ENCODE measurements at places on chromosomes 13 and 19. TPM values are rescaled to one million over a fixed set of nuclear protein-coding genes. Genes with fewer than 3 reads are reported as not detected.

DNA sequence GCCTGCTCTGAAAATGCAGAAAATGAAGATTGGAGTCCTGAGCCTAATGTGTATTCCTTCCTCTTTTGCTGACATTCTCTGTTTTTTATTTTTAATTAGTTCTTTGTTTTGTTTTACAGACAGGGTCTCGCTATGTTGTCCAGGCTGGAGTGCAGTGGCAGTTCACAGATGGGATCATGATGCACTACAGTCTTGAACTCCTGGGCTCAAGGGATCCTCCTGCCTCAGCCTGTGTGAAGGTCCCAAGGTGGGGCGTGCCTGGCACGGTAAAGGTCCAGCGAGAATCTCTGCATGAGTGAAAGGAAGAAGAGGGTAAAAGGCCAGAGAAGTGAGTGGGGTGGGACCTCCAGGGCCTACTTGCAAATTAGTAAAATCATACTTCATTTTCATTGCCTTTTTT is 34.3 kb upstream of the DGKH start:
- H3K27me3 ChIP-seq = no peaks in the 10 kb centered on the region
- H3K36me3 ChIP-seq = no peaks in the 10 kb centered on the region
- DNase-seq = no peak
- no peak overlapping the region for H3K4me3 ChIP-seq
- H3K4me1 ChIP-seq = peaks cover 3% of the 10 kb centered on the region
- no peak overlapping the region for H3K27ac ChIP-seq

GRCh38 chr19:33473653-33474305 is 47.8 kb downstream of the PEPD start:
- H3K36me3 ChIP-seq = 0 out of 2 replicates have a peak, but pooled peaks cover 9% of the 10 kb centered on the region
- DNase-seq = no peak
- no peak overlapping the region for H3K27ac ChIP-seq

GRCh38 chr19:33465834-33466233 is 55.8 kb downstream of the PEPD start:
- H3K36me3 ChIP-seq = no peaks in the 10 kb centered on the region
- H3K27me3 ChIP-seq = no peaks in the 10 kb centered on the region
- H3K4me1 ChIP-seq = no peaks in the 10 kb centered on the region
- no peak overlapping the region for H3K4me3 ChIP-seq

GRCh38 chr13:48533961-48534600 is 1.2 kb upstream of the RCBTB2 start:
- no peaks in the 10 kb centered on the region for H3K4me1 ChIP-seq
- H3K27me3 ChIP-seq = no peaks in the 10 kb centered on the region
- no peaks in the 10 kb centered on the region for H3K36me3 ChIP-seq
- no peak overlapping the region for H3K4me3 ChIP-seq
- DNase-seq = no peak

DNA sequence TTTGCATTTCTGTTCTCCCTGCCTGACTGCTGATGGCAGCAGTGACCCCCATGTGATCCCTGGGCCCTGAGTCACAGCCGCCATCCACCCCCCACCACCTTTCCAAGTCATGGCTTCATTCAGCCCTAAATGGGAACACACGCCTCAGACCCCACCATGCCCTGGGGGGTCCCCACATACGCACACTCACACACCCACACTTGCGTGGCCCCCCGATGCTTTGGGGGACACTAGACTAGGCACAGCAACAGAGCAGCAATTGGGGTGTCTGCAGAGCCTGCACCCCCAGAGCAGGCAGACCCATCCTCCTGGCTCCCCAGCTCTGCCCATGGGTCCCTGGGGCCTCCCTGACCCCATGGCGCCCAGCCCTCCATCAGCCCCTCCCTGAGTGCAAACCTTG is 5.5 kb upstream of the ISYNA1 start:
- H3K4me3 ChIP-seq = no peak overlapping the region
- H3K36me3 ChIP-seq = no peaks in the 10 kb centered on the region
- no peaks in the 10 kb centered on the region for H3K27me3 ChIP-seq

- no peak for DNase-seq
- no peak overlapping the region for H3K27ac ChIP-seq
- no peaks in the 10 kb centered on the region for H3K36me3 ChIP-seq
- no peaks in the 10 kb centered on the region for H3K4me1 ChIP-seq
- no peaks in the 10 kb centered on the region for H3K27me3 ChIP-seq
These were observed 637.0 kb upstream of the SLC10A2 start for GRCh38 chr13:103703246-103703645.

DNA sequence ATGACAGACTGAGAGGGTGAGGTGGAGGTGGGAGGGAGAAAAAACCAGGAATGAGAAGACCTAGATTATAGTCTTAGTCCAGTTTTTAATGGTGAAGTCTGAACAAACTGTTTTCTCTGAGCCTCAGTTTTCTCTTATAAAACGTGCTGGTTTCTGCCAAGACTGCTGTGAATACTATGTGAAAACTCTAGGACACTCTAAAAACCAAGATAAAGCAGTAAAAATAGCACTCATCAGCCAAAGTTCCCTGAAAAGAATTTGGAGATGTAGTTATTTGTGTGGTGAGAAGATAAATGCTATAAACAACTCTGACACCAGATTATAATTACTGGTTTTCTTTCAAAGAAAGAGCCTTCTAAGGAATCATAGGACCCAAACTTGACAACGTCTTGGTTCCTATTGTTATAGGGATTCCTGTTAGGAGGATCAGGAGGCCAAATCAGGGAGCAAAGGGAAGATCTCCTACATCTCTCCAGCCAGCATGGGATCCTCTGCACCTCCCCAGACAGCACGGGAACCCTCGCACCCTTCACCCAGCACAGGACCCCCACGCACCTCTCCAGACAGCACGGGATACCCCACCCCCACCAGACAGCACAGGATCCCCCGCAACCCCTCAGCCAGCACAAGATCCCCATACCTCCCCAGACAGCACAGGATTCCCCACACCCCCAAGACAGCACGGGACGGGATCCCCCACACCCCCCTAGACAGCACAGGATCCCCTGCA is 130.2 kb downstream of the MIPEP start:
- no peaks in the 10 kb centered on the region for H3K36me3 ChIP-seq
- no peaks in the 10 kb centered on the region for H3K27me3 ChIP-seq
- DNase-seq = no peak
- H3K27ac ChIP-seq = no peak overlapping the region

DNA sequence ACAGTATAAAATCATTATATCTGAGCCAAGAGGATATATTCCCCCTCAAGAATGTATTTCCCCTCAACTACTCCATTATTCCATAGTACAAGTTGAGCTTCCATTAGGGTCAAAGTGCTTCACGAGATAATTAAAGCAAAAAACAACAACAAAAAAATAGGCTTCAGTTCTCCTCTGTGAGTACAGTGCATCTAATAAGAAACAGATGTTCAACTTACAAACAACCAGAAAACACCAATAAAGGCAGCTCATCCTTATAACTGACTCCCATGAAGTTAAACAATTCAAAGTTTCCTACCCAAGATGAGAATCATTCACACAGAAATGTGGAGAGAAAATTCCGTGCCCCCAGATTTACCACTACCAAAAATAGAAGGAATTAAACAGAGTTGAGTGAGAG is 854.4 kb downstream of the PCDH9 start:
- no peaks in the 10 kb centered on the region for H3K4me1 ChIP-seq
- DNase-seq = no peak
- H3K4me3 ChIP-seq = no peak overlapping the region
- no peak overlapping the region for H3K27ac ChIP-seq
- H3K36me3 ChIP-seq = no peaks in the 10 kb centered on the region
- no peaks in the 10 kb centered on the region for H3K27me3 ChIP-seq

DNA sequence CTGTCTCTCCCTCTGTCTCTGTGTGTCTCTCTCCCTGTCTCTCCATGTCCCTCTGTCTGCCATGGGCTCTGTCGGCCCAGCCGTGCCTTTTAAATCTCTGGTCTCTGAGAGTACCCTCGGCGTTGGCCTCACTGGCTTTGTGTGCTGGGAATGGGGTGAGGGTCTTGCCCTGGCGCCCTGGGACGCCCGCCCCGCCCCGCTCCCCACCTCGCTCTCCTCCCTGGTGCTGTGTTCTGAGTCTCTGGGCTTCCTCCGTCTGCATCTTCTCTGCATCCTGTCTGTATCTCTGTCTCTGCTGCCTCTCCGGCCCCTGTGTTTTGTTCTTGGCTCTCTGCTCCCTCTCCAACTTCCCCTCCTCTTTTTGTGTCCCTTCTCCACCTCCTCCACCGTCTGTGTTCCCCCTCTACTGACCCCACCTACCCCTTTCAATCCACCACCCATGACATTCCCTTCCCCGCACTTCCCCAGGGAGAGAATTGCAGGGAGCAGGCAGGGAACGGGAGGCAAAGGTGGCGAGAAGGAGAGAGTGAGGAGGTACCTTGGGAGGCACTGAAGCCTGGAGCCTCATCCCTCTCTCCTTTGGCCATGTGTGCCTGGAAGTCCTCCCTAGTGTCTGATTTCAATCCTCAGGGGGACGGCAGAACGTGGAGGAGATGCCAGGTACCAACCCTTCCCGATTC is 4.0 kb upstream of the MEIS3 start:
- peaks cover 59% of the 10 kb centered on the region for H3K27me3 ChIP-seq
- no peak overlapping the region for H3K27ac ChIP-seq
- no peaks in the 10 kb centered on the region for H3K36me3 ChIP-seq
- H3K4me1 ChIP-seq = peaks cover 24% of the 10 kb centered on the region
- H3K4me3 ChIP-seq = no peak overlapping the region

DNA sequence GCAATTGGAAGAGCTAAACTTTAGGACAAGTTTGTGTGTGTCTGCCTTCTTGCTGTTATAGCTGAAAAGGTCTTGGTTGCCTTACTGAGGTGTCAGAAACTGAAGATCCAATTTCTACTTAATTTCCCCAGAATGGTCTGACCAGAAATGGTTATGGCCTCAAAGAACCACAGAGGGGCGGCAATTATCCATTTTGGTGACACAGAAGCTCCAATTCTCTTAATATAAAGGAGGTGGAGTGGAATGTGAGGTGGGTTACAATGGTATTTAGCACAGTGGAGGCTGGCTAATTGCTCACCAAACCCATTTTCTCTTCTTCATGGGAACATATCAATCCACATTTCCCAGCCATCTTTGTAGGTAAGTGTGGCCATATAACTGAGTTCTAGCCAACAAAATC is 1157.2 kb downstream of the OLFM4 start:
- no peak overlapping the region for H3K27ac ChIP-seq
- no peak for DNase-seq
- H3K4me3 ChIP-seq = no peak overlapping the region
- H3K4me1 ChIP-seq = no peaks in the 10 kb centered on the region

DNA sequence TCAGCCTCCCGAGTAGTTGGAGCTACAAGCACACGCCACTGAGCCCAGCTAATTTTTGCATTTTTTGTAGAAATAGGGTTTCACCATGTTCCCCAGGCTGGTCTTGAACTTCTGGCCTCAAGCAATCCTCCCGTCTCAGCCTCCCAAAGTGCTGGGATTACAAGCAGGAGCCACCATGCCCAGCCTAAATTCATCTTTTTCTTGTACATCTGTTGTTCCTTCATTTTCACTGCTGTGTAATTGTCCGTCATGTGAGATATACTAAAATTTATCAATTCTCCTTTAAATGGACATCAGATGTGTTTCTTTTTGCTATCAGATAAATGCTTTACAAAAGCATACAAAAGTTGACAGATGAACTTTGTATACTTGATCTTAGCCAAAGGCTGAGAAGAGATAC is 22.9 kb downstream of the DYRK1B start:
- H3K4me3 ChIP-seq = no peak overlapping the region
- no peak overlapping the region for H3K27ac ChIP-seq
- no peaks in the 10 kb centered on the region for H3K36me3 ChIP-seq
- H3K4me1 ChIP-seq = no peaks in the 10 kb centered on the region

GRCh38 chr13:110475550-110476219 is 85.8 kb downstream of the RAB20 start:
- no peaks in the 10 kb centered on the region for H3K4me1 ChIP-seq
- H3K36me3 ChIP-seq = peaks cover 14% of the 10 kb centered on the region
- DNase-seq = no peak

DNA sequence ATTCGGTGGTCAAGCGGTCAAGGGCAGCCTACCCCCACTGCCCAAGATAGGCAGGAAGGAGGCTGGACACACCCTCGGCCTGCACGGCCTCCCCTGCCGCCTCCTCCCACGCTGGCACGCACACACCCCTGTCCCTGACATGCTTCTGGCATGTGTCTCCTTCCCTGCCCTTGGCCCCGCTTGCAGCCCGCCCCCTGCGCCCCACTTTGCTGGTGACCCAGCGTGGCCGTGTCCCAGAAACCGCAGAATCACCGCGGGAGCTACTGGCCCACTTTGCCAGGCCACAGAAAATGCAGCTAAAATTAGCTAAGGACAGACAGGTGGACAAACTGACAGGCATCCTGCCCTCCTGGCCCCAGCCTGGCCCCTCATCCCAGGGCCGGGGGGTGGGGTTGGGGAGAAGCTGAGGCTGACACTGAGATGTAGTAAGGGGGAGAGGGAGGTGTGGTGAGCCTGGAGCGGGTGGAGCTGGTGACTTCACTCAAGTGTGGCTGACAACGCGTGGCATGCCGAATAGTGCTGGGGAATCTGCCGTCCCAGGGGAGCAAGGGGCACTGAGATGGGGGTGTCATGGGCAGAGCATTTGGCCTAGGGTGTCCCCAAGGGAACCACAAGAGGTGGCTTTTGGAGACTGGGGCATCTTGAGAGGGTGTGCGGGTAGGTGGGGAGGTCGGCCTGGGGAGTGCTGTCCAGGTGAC is 2.4 kb downstream of the SHANK1 start:
- H3K4me3 ChIP-seq = no peak overlapping the region
- H3K4me1 ChIP-seq = peaks cover 8% of the 10 kb centered on the region
- H3K27ac ChIP-seq = no peak overlapping the region
- peaks cover 9% of the 10 kb centered on the region for H3K27me3 ChIP-seq

DNA sequence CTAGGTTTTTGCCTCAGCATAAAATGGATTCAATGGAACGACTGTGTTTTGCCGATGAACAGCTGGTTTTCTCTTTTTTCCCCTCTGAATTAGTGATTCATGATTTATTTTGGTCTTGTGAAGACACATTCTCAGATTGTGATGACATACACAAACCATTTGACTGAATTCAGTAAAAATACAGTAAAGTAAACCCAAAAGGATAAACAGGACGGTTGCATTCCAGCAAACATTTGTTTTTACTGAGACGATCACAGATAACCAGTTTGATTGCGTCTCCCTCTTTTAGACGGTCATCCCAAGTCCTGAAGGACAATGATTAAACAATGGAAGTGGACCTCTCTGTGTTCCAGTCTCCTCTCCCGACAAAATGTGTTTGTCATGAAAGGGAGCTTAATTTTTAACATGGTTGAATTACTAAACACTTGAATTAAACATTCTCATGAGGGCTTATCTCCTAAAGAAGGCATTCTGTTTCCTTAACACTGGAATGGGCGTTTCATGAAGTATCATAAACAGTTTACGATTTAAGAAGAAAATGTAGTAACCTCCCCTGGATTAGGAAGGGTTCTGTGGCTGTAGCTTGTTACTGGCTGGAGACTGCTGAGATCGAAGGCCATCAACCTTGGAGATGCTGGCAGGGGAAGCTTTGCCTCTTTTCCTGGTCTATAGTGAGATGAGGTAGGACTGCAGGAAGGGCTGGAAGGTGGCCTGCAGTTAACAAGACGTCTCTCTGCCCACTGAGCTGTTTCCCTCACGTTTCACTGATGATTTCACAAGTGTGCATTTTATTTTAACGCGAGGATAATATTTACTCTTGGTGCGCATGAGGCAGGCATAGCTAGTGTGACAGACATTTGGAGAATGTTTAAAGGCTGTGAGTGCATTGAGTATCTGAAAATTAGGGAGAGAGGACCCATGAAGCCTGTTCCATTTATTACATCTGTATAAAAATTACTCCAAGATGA is 457.9 kb downstream of the FGF9 start:
- H3K4me1 ChIP-seq = no peaks in the 10 kb centered on the region
- H3K4me3 ChIP-seq = no peak overlapping the region
- H3K27ac ChIP-seq = no peak overlapping the region
- DNase-seq = no peak
- H3K36me3 ChIP-seq = no peaks in the 10 kb centered on the region

IL17D gene
- total RNA-seq = 0.56 TPM

MEIOSIN gene
- not detected for total RNA-seq

ANKRD24 gene
- total RNA-seq = 14.1 TPM
